ENCODE measurements at places on chromosomes 6 and 20.

GRCh38 chr6:170179616-170180324 lies 111.1 kb downstream of the DLL1 start:
- DNase-seq: no peak

- peak; percentile 24 for DNase-seq
These were observed 9.6 kb upstream of the IL17A start for GRCh38 chr6:52176550-52176949.

- DNase-seq: no peak
These were observed 643 bp upstream of the MAP3K4 start for GRCh38 chr6:160990847-160991405.

DNA sequence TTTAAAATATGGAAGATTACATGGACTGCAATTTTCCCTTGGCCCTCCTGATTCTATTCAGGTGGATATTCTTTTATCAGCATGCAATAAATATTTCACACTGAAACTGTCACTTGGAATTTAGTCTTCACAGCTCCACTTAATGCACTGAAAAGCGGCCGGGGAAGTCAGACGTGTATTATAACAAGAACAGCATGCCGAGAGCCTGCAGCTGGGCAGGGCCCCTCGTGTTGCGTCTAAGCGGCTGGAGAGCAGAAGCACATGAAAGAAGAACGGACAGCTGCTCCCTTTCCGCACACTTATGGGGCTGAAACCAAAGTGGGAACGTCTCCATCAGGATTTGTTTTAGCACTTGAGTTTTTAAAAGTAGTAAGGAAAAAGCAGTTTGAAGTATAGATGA lies 57.2 kb downstream of the LYRM4 start:
- no peak for DNase-seq

DNA sequence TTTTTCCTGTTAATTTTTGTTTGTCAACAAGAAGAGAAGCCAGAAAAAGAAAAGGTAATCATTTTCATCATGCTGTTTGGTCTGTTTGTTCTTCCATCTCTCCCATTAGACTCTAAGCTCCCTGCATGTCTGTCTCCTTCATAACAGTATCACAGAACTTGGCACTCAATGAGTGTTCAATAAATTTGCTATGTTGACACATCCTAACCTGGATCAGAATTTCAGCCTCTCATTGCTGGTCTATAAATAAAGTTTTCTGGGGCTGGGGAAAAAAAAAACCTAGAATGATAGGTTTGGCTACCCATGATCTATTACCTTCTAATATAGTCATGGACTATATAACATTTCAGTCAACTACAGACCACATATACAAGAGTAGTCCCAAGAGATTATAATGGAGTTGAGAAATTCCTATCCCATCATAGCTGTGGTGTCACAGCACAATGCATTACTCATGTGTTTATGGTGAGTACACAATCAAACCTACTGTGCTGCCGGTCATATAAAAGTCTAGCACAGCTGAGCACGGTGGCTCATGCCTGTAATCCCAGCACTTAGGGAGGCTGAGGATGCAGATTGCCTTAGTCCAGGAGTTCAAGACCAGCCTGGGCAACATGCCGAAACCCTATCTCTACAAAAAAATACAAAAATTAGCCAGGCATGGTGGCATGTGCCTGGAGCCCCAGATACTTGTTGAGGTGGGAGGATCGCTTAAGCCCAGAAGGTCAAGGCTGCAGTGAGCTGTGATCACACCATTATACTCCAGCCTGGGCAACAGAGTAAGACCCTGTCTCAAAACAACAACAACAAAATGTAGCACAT lies 5.9 kb downstream of the NUDT3 start:
- DNase-seq: no peak

- no peak for DNase-seq
These were observed 19.0 kb upstream of the STXBP5 start for GRCh38 chr6:147185216-147185615.

- DNase-seq: no peak
These were observed 116.9 kb downstream of the TAF4 start for GRCh38 chr20:61948586-61949362.

DNA sequence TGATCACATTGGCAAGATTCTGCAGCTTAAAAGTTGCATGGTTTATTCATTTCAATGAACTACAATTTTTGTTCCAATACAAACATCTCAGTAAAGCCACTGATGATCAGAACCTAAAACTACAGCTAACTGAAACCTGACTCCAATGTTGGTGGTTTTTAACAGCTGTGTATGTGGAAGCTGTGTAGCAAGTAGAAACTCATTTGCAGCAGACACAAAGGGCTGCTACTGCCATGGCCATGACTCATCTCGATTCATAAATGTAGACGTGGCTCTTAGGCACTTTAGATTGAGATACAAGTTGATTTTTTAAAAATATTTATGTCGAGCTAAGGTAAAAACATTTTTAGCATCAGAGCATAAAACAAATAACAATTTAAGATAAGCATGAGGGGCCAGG lies 19.5 kb upstream of the MAP3K4 start:
- DNase-seq: no peak

DNA sequence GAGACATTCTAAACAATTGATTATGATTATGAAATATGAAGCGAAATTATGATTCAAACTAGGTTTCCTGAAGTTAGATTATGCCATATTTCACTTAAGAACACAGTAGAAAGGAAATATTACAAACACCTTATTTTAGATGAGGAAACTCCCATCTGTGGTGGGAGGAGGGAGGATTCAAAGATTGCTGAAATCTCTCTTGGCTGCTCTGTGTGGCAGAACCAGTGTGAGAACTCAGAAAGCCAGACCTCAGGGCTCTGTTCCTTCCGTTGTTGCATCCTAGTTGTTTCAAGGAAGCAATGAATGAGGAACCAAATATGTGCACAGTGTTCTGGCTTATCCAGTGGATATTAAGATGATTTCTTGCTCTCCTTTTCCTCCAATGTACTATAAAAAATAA lies 2.1 kb downstream of the TAAR5 start:
- no peak for DNase-seq

- no peak for DNase-seq
These were observed 996 bp upstream of the SEC23B start for GRCh38 chr20:18506744-18507143.

DNA sequence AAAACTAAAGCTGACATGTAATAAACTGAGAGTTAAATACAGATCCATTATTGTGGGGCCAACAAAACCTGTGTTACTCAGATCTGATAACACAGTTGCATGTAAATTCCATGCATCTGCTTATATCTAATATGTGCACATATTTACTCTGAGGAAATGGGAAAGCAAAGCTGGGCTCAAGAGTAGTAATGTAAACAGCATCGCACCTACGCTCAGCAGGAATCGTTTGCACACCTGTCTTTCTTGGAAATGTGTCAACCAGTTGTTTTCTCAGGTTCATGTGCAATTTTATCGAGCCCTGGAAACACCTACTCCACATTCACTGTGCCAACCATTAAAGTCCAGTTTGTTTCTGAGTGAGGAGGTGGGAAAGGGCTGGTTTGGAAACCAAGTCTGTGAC lies 80.3 kb upstream of the CNKSR3 start:
- DNase-seq: no peak

DNA sequence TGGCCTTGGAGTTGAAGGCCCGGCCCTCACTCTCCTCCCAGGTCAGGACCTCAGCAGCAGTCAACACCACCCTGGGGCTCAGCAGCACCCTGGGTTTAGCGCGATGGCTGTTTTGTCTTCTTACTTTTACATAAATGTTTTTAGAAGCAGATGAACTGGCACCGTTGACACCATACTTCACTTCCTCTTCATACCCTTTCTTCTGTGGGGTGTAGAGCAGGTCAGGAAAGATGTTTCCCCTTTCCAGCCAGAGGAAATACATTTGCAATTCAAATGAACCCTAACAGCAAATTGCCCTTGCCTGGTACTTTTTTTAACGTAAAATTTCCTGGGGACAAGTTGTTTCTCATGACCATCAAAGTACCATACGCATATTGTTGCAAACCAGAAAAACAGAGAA lies 54.7 kb upstream of the SNX9 start:
- DNase-seq: no peak

DNA sequence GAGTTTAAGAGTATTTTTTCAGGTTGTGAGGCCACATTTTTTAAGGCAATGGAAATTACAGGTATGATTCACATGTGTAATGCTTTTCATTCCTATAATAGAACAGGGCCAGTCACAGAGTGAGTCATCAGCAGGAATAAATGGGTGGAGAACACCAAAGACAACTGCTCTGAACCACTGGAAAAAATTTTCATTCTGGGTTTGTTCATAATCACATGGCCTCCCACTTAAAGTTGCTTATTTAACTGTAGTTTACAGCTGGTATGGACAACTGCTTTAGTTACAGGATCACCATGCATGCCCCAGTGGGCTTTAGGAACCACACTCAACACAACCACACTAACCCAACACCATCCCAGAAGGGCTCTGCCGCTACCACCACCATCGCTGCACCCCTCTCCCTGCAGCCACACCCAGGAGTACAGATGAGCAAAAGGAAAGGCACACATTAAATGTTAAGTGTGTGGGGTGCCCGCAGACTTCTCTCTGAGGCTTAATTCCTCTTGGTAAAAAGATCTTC lies 107.0 kb upstream of the DST start:
- no peak for DNase-seq

DNA sequence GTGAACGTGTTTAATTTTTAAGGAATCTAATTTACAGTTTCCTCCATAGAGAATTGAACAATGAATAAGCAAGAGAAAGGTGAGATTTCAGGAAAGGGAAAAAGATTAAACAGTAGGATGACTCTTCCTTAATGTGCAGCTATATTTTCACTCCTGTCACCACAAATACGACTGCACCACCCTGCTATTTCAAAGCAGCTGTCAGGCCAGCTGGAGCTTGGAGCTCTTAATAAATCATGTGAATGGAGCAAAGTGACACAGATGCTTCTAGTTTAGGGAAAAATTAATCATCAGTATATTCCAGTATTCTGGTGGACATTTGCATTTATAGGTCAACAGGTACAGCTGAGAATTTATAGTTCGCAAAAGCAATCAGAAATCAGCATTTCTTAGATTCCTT lies 56.5 kb upstream of the PKIB start:
- DNase-seq: no peak

- DNase-seq: no peak
These were observed 8.5 kb downstream of the SPTLC3 start for GRCh38 chr20:13017235-13017634.

GRCh38 chr20:32538526-32538939 lies 46.6 kb downstream of the NOL4L start:
- no peak for DNase-seq

DNA sequence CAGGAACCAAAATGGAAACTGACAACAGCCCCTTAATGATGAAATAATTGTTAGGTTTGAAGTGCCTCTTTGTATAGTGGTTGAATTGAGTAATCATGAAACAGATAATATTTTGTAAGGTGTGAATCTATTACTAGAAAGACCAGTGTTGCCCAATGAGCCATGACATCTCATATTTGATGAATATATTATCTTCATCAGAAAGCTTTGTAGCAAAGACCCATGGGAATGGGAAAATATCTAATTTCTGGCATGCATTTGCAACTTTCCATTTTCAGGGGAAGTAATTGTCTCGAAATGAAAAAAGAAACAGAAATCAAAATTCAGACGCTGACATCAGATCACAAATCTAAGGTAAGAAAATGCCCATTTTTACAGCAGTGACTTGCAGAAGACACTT lies 57.3 kb upstream of the LAMP5 start:
- DNase-seq: no peak

- DNase-seq: no peak
These were observed 69.0 kb downstream of the CEP57L1 start for GRCh38 chr6:109164331-109164730.

- DNase-seq: no peak
These were observed 16.1 kb downstream of the GHRH start for GRCh38 chr20:37245216-37246150.

GRCh38 chr6:136317021-136317694 lies 27.5 kb upstream of the BCLAF1 start:
- DNase-seq: peak; percentile 79

GRCh38 chr6:22716721-22717120 lies 147.4 kb downstream of the HDGFL1 start:
- DNase-seq: no peak

GRCh38 chr6:53651764-53652401 lies 13.7 kb downstream of the KLHL31 start:
- DNase-seq: peak; percentile 85

DNA sequence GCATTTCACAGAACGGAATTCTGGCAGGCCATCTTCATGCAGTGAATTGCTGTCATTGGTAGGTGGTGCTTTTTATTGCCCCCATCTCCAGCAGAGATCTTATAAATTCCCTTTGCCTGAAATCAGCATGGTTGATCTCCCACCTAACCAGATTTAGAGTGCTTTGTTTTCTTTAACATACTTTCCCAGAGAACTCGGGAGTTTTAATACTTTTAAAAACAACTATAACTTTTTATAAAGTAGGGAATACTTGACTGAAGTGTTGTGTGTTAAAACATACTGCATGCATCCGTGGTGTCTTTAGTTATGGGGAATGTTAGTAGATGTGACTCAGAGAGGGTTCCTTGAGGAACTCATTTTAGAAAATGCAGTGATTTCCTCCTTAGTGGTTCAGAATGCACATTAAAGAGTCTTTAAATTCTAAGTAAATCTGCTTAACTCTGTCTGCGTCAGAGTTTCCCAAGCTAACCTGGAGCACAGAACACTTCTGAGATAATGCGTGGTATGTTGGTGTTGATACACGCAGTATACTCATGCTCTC lies 54.9 kb downstream of the AKAP12 start:
- DNase-seq: no peak

DNA sequence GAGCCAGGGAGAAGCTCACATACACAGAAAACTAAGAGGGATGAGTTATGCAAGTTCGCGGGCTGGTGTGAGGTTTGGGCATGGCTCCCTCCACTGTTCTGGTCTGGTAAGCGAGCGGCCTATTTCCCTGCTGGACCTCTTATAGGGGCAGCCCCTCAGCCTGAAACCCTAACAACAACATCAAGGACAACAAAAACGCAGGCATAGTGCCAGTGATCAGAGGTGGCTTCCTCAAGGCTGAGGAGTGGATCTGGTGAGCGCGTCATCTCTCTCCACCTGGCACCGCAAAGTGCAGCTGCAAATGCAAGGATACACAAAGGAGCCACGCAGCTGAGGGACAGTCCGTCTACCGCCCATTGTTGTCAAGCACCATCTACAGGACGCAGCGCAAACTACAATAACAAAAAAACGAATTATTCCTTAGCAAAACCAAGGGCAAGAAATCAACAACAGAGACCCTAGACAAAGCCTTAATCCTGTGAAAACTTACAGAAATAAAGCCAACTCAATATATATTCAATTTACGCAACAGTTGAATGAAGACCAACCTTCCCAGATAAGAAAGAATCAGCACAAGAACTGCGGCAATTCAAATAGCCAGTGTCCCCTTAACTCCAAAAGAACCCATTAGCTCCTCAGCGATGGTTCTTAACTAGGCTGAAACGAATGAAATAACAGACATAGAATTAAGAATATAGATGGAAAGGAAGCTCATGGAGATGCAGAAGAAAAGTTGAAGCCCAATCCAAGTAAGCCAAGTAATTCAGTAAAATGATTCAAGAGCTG lies 9.2 kb upstream of the DEFB110 start:
- no peak for DNase-seq

DNA sequence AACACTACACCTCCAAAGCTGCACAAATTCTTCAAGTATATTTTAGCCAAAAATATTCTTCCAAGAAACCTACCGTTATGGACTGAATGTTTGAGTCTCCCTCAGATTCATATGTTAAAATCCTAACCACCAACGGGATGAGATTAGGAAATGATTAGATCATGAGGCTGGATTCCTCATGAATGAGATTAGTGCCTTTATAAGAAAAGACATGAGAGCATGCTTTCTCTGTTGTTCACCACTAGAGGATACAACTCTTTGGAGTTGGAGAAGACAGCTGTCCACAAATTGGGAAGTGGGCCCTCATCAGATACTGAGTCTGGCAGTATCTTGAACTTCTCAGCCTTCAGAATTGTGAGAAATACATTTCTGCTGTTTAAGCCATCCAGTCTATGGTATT lies 7.1 kb upstream of the SLC17A4 start:
- DNase-seq: no peak

Measured in CD4-positive, alpha-beta T cell treated with Interleukin-10 for 1 hour (primary cell).